ENCODE measurements at places on chromosomes 16 and 17.

DNA sequence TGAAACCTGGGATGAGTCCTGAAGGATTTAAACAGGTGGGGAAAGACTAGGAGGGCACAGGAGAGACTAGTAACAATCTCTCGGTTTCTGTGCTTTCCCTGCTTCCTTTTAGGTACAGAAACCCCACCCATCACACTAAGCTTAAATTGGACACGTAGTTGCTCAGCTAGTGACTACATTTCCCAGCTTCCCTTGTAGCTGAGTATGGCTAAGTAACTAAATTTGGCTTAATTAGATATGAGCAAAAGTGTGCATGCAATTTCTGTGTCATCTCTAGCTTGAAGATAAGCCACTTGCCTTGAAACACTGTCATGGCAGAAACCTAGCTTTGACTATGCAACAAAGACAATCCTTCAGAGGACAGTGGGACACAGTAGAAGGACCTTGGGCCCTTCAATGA lies 36.5 kb downstream of the CACNG1 start:
- no peak for DNase-seq

GRCh38 chr17:57999496-58000017 lies 7.5 kb downstream of the SRSF1 start:
- DNase-seq: no peak

GRCh38 chr16:81394966-81395655 lies 49.5 kb upstream of the CMIP start:
- DNase-seq: no peak

DNA sequence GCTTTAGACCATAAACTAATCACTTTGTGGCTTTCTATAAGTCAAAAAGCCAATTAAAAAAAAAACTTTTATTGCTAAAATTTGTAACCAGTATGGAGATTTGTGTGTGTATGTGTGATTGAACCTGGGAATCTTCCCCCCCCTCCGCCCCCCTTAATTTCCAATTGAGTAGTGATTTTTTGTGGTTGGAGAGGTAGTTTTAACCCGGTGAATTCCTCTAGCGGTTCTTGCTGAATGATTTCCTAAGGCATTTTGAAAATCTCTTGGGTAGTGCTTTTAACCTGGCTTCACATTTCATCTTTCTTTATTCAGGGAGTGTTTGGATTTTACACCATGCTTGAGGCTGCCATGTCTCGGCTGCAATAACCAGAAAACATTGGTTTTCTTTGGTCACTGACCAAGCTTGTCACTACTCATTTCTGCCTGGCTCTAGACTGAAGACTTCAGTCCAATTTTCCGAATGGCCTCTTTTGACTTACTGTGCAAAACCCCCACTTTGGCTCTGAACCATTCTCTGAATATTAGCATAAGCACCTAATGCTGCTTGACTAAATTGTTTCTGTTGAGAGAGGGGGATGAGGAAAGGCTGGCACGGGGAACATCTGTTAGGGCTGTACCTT lies 35.6 kb downstream of the PRKCA start:
- DNase-seq: no peak

GRCh38 chr16:88382491-88383400 lies at the start of gene ZNF469:
ZNF469 (plus strand) TSS chr16:88382959; CDS start chr16:88427471, 44,512 bp downstream.
- DNase-seq: peak; percentile 91

DNA sequence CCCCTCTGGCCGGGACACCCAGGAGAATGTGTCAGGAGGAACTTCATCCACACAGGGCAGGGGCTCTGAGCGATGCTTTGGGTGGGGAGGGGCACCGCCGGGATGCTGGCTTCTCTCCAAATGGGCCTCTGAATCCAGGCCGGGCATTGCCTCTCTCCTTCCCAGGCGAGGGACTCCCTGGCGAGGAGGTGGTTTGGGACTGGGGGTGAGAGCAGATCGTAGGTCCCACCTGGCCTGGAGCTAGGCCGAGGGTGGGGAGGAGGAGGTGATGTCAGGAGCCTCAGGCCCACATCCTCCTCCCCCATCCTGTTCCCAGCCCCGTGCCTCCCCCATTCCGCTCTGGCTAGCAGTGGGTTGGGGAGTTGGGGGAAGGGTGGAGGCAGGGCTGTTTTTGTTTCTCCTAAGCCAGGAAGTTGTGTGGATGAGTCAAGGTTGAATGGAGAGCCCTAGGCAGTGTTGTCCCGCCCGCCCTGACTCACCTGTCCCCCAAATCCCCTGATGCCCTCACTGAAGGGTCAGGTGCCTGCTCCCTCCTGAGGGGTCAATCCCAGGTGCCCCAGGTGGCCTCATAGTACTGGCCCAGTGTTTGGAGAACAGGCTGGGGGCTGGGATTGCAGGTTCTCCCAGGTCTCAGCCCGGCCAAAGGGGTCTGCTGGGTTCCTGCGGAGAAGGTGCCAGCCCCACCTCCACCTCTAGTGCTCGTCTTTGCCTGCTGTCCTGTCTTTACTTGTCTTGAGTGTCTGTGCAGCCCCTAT lies 2.8 kb downstream of the GRB7 start:
- DNase-seq: no peak

DNA sequence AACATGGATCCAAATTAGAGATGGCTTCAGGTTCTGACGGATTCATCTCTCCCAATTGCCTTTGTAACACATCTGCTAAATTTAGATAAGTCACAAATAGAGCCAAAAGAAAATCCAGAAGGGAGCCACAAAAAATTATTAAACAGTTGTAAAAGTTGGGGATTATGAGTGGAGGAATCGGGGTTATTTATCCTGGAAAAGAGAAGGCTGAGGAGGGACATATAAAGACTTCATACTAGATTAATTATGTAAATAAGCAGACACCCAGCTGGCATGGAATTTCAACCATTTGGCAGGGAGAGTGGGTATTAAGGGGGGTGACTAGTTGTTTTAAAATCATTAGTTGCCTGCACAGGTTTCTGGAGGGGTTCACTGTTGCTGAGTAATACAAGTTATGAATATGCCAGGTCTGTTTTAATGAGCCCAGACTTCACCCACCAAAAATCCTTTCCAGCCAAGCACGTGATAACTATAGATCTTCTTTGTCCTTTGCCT lies 89.6 kb downstream of the CDH13 start:
- DNase-seq: no peak
